ENCODE measurements at places on chromosomes 2 and 18. TPM values are rescaled to one million over a fixed set of nuclear protein-coding genes. Genes with fewer than 3 reads are reported as not detected.

Gene POU3F3
- not detected for total RNA-seq

Gene RUFY4
- not detected for total RNA-seq

GRCh38 chr2:224518806-224519580 lies 66.2 kb downstream of the CUL3 start:
- no peak for DNase-seq
- no peaks in the 10 kb centered on the region for H3K27me3 ChIP-seq
- H3K4me3 ChIP-seq = no peak overlapping the region
- H3K36me3 ChIP-seq = no peaks in the 10 kb centered on the region
- no peak overlapping the region for H3K27ac ChIP-seq

DNA sequence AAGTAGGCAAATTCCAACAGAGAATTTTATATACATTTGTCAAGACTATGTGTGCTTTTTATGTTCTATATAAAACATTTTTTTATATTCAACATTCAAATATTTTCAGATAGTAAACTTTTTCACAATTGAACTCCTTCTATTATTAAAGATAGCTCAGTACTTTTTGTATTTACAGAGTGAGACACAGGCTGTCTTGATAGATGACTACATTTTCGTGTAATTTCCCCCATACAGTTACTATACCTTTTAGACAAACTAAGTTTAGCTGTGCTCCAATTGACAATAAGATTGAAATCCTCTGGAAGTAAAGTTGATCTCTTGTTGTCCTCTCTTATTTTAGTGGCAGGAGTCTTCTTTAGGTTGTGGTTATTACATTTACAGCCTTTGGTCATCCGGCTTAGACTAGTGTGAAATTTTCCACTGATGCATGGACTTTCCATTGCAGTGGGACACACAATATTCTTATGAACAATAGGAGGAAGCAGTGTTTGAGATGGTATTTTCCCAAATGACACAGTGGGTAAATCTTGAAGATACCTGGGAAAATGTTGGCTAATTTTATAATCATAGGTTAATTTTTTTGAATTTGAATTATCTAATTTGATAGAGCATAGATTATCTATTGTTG lies 21.0 kb downstream of the ZSWIM2 start:
- no peaks in the 10 kb centered on the region for H3K36me3 ChIP-seq
- no peak overlapping the region for H3K4me3 ChIP-seq
- no peaks in the 10 kb centered on the region for H3K27me3 ChIP-seq
- DNase-seq = no peak

DNA sequence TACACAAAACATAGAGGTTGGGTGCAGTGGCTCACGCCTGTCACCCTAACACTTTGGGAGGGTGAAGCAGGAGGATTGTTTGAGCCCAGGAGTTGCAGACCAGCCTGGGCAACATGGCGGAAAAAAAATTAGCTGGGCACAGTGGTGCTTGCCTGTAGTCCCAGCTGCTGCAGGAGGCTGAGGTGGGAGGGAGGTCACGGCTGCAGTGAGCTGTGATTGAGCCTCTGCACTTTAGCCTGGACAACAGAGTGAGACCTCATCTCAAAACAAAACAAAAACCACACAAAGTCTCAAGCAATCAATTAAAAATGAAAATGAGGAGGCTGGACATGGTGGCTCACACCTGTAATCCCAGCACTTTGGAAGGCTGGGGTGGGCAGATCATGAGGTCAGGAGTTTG lies 4.9 kb downstream of the NOP58 start:
- DNase-seq = no peak
- H3K4me1 ChIP-seq = peaks cover 29% of the 10 kb centered on the region
- no peak overlapping the region for H3K4me3 ChIP-seq
- H3K27me3 ChIP-seq = no peaks in the 10 kb centered on the region
- no peak overlapping the region for H3K27ac ChIP-seq
- peaks cover 2% of the 10 kb centered on the region for H3K36me3 ChIP-seq

Gene UGT1A10
- not detected for total RNA-seq

Gene CGREF1
- total RNA-seq = 0.74 TPM

- DNase-seq = no peak
- no peak overlapping the region for H3K4me3 ChIP-seq
- H3K36me3 ChIP-seq = no peaks in the 10 kb centered on the region
- H3K27ac ChIP-seq = no peak overlapping the region
- no peaks in the 10 kb centered on the region for H3K4me1 ChIP-seq
- no peaks in the 10 kb centered on the region for H3K27me3 ChIP-seq
Measured at GRCh38 chr2:222105046-222105445, 193.8 kb downstream of the PAX3 start.

DNA sequence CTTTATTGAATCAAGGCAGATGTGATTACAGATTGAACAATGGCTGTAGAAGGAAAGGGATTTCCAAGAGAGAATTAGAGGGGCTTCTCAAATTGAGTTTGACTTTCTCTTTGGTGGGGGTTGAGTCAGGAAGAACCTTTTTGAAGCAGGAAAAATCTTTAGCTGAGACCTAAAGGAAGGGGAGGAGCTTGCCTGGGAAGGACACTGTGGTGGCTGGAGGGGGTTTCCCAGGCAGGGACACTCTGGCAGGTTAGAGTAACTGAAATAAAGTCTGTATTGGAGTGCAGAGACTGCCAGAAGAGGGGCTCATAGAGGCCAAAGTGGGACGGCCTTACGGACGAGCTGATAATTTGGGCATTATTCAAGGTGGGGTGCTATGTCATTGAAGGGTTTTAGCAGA lies 69.3 kb downstream of the NEDD4L start:
- no peaks in the 10 kb centered on the region for H3K27me3 ChIP-seq
- H3K4me3 ChIP-seq = no peak overlapping the region
- no peak for DNase-seq
- no peaks in the 10 kb centered on the region for H3K36me3 ChIP-seq
- H3K4me1 ChIP-seq = peaks cover 18% of the 10 kb centered on the region

GRCh38 chr18:77360315-77361190 lies 110.9 kb downstream of the GALR1 start:
- no peak for DNase-seq
- H3K27ac ChIP-seq = no peak overlapping the region
- H3K36me3 ChIP-seq = no peaks in the 10 kb centered on the region

GRCh38 chr2:238418196-238418998 lies 8.3 kb upstream of the ASB1 start:
- H3K27me3 ChIP-seq = no peaks in the 10 kb centered on the region
- H3K4me3 ChIP-seq = no peak overlapping the region
- no peak overlapping the region for H3K27ac ChIP-seq
- H3K36me3 ChIP-seq = no peaks in the 10 kb centered on the region
- no peak for DNase-seq

Gene CXCR1
- 10.4 TPM for total RNA-seq

Gene CTLA4
- total RNA-seq = 0.86 TPM

- H3K4me1 ChIP-seq = peaks cover 37% of the 10 kb centered on the region
- H3K4me3 ChIP-seq = peak within 1 kb of the TSS; percentile 64
- H3K27me3 ChIP-seq = peaks cover 5% of the 10 kb centered on the region
- no peaks in the 10 kb centered on the region for H3K36me3 ChIP-seq
Measured at GRCh38 chr2:96145036-96145847, at the start of gene DUSP2. TSS of gene DUSP2 (minus strand) at chr2:96145440. CDS start at chr2:96145354, 86 bp downstream.

DNA sequence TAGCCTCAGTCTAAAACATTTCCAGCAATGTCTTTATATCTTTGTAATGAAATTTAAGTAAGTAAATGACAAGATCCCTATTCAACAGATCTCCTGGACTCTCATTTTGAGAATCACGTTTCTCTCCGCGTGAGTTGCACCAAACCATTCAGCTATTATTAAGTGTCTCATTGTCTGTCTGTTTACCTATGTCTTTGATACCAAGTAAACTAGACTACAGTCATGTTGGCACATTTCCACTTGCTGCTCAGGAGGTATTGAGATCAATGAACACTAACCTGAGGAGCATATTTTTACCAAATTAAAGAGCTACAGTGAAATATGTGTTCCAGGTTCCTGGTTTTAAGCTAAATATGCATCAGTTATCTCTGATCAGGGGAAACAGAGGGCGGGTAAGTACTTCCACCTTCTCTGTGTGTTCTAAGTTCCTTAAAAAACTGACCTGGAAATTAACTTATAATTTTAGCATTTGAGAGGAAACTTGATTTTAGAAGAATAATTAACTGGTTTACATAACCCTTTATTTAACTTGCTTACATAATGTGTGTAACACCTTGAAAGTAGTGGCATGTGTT lies 125.8 kb downstream of the OSBPL6 start:
- H3K36me3 ChIP-seq = no peaks in the 10 kb centered on the region
- no peak for DNase-seq

GRCh38 chr18:73752965-73753364 lies 394.7 kb downstream of the FBXO15 start:
- no peak overlapping the region for H3K4me3 ChIP-seq
- H3K27ac ChIP-seq = no peak overlapping the region
- no peaks in the 10 kb centered on the region for H3K36me3 ChIP-seq

Gene POTEI
- 0.24 TPM for total RNA-seq

Gene KLHL41
- total RNA-seq = 0.68 TPM

DNA sequence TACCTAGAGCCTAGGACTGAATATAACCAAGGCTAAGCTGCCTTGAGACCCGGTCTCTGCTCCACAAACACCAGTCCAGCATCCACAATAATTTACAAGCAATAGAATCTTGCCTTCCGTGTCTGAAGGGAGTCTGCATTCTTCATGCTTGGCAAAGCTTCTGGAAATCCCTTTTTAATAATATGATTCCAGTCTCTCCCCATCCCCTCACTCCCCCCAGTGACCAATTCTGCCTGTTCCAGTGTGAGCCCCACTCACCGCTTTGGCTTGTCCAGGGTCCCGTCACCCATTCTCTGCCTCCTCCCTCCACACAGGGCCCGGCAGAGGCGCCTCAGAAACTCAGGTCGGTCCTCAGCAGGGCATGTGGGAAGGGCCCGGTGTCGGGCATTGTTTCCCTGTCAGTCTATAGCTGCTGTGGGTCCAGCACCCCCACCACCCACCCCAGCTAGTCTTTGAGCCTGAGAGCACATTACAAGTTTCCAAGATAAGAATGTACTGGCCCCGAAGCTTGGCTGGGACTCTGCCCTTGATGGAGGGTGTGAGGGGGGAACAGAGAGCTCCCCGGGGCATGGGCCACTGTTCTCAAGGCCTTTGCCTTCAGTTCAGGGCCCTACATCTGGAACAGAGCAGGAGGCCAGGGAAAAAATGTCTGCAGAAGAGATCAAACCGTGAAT lies 129.7 kb upstream of the MYCN start:
- H3K36me3 ChIP-seq = no peaks in the 10 kb centered on the region
- H3K27ac ChIP-seq = no peak overlapping the region
- no peak for DNase-seq
- no peak overlapping the region for H3K4me3 ChIP-seq

DNA sequence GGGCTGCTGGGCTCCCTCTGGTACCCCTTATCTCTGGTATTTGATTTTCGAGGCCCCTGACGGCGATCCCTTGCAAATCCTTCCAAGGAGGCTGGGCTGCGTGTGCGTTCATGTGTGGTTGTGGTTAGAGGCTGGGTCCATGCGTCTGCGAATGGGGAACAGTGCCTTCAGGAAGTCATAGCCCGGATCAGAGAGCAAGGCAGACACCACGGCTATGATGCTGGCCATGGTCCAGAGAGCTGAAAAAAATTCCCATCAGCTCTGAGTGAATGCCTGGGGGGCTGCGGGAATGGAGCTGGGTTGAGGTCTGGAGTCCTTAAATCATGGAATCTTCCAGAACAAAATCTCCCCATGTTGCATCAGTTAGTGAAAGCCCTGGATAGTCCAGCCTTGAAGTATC lies 145.5 kb downstream of the ACKR3 start:
- DNase-seq = no peak
- no peak overlapping the region for H3K27ac ChIP-seq
- no peaks in the 10 kb centered on the region for H3K27me3 ChIP-seq
- peaks cover 21% of the 10 kb centered on the region for H3K4me1 ChIP-seq
- no peaks in the 10 kb centered on the region for H3K36me3 ChIP-seq
- no peak overlapping the region for H3K4me3 ChIP-seq

DNA sequence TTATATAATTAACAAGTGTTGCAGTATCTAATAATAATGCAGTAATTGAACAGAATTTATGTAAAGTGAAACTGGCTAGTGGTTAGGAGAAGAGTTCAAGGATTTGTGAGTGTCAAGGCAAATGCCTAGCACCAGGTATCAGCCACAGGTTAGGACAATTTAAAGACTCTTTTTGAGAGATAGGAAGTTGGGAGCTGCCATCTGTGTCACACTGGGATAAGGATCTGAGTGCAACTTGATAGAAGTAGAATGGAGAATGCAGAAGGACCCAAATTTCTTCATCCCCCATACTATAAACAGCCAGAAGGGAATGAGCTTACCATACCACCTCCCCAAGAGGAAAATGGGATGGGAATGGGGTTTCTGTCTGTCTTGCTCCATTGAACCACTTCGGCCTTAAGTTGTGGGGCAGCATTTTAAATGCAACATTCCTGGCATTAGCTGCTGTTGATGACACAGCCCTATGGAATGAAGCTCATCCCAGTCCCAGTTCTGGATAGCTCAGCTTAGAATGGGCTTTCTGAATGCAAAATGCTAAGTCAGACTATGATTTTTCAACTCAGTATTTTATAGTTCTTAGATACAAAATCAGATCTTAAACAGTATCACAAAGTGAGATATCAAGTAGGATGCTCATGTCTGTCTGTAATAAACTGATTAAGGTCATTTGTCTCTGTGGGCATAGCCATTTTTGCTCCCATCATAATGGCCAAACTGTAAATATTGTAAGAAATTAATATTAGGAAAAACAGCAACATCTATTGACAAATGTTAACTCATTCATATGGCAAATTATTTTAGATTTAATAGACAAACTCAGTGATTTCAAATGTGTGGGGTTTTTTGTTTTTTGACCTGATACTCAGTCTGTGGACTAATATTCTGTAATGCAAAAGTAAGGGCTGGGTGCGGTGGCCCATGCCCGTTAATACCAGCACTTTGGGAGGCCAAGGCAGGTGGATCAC lies 44.0 kb downstream of the GPR155 start:
- H3K4me3 ChIP-seq = no peak overlapping the region
- no peaks in the 10 kb centered on the region for H3K4me1 ChIP-seq
- no peaks in the 10 kb centered on the region for H3K27me3 ChIP-seq
- H3K27ac ChIP-seq = no peak overlapping the region
- DNase-seq = no peak

DNA sequence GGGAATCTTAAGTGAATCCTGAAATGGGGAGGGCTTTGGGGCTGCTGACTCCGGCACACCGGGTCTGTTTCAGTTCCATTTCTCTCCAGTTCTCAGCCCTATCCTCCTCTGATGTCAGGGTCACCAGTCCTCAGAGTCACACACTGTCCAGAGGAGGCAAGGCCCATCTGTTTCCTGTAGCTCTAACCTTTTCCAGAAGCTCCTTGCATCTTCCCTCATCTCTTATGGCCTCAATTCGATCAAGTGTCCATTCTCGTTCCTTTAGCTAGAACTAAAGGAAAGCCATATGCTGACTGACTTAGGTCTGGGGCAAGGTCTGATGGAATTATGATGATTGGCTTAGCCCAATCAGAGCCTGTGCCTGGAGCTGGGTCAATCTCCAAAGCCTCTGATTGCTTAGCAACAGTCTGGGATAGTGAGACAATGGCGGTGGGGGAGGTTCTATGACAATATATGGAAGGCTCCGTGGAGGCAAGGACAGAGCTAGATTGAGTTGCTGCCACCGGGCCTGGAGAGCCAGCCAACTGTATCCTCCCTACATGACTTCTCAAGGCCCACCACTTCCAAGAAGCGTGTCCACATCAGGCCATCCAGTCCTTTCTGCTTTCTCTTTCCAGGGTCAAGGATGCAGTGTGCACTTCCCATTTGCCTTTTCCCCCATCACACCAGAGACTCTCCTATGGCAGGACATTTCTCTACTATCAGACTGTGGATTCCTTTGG lies 5.2 kb downstream of the ANKRD53 start:
- H3K4me3 ChIP-seq = no peak overlapping the region
- peaks cover 41% of the 10 kb centered on the region for H3K36me3 ChIP-seq
- H3K27me3 ChIP-seq = no peaks in the 10 kb centered on the region
- no peak overlapping the region for H3K27ac ChIP-seq

Gene OSBPL6
- 7.9 TPM for total RNA-seq
